Activated T-helper 1 cell treated with anti-CD3 and anti-CD28 coated beads, Interleukin-2, amount 50 U/mL, for 16 hours (primary cell): ENCODE measurements at places on chromosomes 2 and 18.

- no peak for DNase-seq
These were observed 5.1 kb downstream of the SP140 start for GRCh38 chr2:230230496-230231200.

- DNase-seq, result no peak
These were observed 603.7 kb upstream of the ZEB2 start for GRCh38 chr2:145123606-145124005.

DNA sequence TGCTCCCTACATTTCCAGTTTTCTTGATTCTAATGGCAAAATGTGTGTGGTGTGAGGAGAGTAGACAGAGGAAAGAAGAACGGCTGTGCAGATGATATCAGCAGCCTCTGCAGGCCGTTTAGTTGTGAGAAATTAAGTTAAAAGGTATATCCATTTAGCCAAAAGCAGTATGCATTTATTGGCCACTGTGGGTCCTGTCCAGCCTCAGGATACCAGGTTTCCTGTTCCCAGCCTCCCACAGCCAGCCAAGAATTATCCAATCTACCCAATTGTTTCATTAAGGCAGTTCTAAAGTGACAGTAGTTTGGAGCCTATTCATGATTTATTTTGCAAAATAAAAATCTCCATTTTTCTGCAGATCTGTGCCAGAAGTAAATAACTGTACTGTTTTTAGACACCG is 107.5 kb downstream of the TMEM18 start:
- no peak for DNase-seq

DNA sequence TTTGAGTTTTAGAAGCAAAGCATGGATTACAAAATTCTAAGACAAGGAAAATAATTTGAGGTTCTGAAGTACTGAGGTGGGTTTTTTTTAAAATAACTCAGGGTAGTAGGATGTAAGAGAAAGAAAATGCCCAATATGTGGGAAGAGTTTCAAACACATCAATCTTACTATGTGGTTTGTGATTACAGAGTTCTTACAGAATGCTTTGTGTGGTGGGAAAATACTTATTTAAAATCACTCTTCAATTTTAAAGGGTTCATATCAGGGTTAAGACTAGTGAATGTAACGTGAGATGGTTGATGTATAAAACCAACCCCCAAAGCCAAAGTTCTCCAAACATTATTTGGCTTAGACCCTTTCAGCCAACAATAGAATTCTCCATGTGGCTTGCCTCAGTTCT is 173.5 kb downstream of the UBE2E3 start:
- DNase-seq, result no peak
